ENCODE measurements at places on chromosomes 4 and X.

- DNase-seq, result no peak
These were observed 14.1 kb upstream of the SYTL4 start for GRCh38 chrX:100745806-100746537.

- peak; percentile 25 for DNase-seq
These were observed 20.7 kb downstream of the TAPT1 start for GRCh38 chr4:16205298-16206164.

DNA sequence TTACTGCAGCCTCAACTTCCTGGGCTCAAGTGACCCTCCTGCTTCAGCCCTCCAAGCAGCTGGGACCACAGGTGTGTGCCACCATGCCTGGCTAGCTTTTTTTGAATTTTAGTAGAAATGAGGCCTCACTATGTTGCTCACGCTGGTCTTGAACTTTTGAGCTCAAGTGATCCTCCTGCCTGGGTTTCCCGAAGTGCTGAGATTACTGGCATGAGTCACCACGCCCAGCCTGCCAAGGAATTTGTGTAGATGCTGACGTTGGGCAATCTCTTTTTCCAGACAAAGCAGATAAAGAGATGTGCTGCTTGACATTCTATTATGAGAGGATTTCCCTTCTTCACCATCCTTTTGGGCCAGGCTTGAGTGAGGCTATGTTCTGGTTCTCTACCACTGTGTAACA is 254.5 kb upstream of the RPS6KA3 start:
- no peak for DNase-seq

- no peak for DNase-seq
These were observed 177.0 kb upstream of the RASGEF1B start for GRCh38 chr4:81648576-81649275.

- no peak for DNase-seq
These were observed 207.9 kb upstream of the FAT1 start for GRCh38 chr4:186931519-186931918.

DNA sequence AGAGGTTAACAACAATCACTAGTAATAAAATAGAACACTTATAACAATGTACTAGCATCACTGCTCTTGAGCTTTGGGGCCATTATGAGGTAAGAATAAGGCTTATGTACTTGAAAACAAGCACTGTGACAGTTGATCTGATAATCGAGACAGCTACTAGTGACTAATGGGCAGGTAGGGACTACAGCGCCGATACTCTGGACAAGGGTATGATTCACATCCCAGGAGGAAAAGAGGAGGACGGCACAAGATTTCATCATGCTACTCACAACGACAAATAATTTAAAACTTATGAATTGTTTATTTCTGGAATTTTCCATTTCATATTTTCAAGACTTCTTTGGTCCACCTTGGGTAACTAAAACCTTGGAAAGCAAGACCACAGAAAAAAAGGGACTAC is 62.3 kb downstream of the FAM184B start:
- no peak for DNase-seq

GRCh38 chr4:176795441-176795840 is 2.7 kb upstream of the VEGFC start:
- DNase-seq, result no peak

- no peak for DNase-seq
These were observed 14.4 kb downstream of the AR start for GRCh38 chrX:67558267-67558666.
